ENCODE measurements at places on chromosomes 6 and 20. TPM values are rescaled to one million over a fixed set of nuclear protein-coding genes. Genes with fewer than 3 reads are reported as not detected.

The BEND3 gene
- 1.2 TPM for total RNA-seq

The GMPR gene
- total RNA-seq = 10.9 TPM

The OXT gene
- total RNA-seq = not detected

The HLA-G gene
- total RNA-seq = not detected

The RAET1E gene
- total RNA-seq = not detected

The TRDN gene
- total RNA-seq = not detected

The TAF4 gene
- total RNA-seq = 2.3 TPM

The PNPLA1 gene
- not detected for total RNA-seq

The PFDN6 gene
- 31.5 TPM for total RNA-seq

The STMND1 gene
- total RNA-seq = not detected

The RAD21L1 gene
- total RNA-seq = not detected

The MYMX gene
- total RNA-seq = 0.13 TPM

The COL20A1 gene
- not detected for total RNA-seq

The PRICKLE4 gene
- total RNA-seq = 6.4 TPM

The GFRA4 gene
- not detected for total RNA-seq

The CCM2L gene
- total RNA-seq = 17.3 TPM

The GSS gene
- 63.9 TPM for total RNA-seq

The RAET1L gene
- total RNA-seq = not detected

The PAK5 gene
- total RNA-seq = under 0.01 TPM

The POU5F1 gene
- not detected for total RNA-seq

The ANKRD66 gene
- not detected for total RNA-seq

The HM13 gene
- total RNA-seq = 56.0 TPM

Data from dermis microvascular lymphatic vessel endothelial cell (primary cell).